ENCODE measurements at places on chromosomes 2 and 18.

DNA sequence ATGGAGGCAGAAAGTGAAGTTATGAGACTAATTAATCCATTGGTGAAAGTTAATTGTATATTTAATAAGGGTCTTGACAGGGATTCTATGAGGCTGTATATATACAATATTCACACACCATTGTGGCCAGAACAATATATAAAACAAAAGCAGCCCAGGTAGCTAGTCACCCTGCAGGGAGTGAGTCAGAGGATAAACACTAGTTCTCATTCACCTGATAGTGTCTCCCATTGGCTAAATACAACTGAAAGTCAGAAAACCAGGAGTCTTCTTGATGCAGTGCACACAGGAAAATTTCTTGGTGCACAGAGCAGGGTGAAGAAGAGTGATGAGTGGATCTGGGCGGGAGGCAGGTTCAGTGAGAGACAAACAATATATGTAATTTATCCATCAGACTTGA is 465.2 kb downstream of the ERBB4 start:
- no peak for DNase-seq

DNA sequence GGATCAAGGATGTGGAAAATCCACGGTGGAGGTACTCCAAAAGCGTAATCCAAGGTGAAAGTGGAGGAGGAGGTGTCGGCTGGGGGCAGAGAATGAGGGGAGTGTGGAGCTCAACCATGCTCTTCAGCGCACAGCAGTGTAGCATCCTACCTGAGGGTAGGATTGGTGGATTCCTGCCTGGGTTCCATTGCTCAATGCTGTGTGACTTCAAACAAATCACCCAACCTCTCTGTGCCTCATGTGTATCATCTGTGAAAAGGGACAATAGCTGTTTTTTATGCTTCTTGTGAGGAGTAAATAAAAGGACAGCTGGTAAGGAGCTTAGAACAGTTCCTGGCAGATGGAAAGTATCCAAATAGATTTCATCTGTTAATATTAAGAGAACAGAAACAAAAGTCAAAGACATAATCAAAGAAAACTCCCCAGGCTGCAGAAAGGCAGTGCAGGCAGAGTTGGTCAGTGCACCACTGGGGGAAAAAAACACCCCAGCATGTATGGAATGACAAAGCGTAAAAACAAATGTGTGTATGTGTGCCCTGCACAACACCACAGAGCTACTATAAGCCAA is 130.0 kb upstream of the HDAC4 start:
- no peak for DNase-seq

- DNase-seq: no peak
Observed at GRCh38 chr2:40208463-40208862, 243.4 kb downstream of the SLC8A1 start.

DNA sequence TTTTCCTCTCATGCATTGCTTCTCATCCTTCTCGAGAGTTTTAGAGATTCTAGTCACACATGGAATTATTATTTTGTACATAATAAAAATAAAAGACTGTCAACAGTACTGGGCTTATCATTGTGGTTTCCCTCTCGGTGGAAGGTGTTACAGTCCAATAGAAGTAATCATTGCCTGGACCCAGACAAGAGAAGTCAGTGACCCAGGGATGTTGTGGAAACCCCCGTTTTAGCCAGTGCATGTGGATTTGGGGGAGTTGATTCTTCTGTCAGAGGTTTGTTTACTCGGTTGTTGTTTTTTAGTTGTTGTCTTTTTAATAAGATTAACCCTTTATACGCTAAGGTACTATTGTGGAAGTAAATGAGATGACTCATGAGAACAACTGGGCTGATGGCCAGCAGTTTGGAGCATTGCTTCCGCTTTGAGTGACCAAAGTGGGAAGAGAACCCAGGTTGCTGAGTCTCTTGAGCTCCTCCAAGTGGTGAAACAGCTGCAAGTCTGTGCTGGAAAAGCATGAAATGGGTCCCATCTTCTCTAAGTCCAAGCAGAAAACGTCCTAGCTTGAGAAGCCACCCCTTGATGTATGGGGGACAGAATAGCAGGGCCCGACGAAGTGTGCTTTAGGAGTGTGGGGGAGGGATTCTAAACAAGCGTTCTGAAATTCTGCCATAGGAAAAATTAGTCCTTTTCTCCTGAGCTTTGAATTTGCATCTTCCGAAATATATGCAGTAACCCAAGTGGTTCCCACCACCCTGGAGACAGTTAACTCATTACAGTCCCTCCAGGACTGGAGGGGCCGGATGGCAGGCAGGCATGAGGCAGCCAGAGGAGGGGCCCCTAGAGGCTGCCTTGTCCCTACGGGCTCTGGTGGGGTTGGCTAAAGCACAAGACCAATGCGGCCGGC is 61.8 kb upstream of the GPR45 start:
- peak; percentile 85 for DNase-seq

DNA sequence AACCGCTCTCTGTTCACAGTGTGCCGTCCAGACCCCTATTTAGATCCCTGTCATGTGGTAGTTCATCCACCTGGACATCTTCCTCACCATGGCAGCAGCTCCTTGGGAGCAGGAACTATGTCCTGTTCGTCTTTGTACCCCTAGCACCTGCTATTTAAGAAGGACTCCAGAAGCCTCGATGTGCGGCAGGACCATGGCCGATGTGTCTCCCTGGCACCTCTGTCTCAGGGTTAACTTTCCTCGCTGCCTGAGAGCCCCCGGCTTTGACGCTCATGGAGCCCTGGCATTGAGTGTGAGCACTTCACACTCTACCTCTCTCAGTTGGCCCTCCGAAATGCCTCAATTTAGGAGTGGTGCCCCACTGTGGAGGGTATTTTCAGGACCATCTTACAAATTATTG is 152.0 kb downstream of the FAM210A start:
- DNase-seq: no peak

DNA sequence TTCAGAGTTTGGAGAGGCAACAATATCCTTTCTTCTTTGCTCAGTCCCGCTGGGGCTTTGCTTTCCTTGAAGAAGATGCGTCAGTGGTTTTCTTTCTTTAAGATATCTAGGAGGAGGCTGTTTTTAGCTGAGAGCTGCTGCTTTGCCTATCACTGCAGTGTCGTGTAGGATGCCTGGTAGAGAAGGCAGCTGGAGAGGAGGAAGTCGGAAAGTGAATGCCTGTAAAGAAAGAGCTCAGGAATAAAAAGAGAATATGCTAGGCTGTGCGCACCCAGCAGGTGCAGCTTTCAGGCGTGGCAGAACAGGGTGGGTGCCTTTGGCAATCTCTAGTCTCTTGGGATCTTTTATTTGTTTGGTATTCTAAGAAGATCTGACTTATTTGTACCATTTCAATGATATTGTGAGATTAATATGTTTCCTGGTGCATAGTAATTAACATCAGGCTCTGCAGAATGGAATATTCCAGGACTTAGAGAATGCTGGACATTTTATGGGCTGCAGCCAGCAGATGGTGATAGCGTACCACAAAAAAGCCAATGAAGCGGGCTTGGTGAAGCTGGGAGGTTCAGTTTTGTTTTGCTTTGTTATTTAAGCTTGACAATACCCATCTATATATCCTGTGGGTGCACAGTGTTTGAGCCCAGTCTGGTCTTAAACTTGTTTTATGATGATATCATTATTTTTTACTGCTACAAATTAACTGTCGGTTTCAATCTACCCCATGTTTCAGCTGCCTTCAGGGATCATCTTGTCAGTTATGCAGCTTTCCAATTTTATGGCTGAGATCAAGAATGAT is 34.9 kb downstream of the CAVIN2 start:
- peak; percentile 70 for DNase-seq

DNA sequence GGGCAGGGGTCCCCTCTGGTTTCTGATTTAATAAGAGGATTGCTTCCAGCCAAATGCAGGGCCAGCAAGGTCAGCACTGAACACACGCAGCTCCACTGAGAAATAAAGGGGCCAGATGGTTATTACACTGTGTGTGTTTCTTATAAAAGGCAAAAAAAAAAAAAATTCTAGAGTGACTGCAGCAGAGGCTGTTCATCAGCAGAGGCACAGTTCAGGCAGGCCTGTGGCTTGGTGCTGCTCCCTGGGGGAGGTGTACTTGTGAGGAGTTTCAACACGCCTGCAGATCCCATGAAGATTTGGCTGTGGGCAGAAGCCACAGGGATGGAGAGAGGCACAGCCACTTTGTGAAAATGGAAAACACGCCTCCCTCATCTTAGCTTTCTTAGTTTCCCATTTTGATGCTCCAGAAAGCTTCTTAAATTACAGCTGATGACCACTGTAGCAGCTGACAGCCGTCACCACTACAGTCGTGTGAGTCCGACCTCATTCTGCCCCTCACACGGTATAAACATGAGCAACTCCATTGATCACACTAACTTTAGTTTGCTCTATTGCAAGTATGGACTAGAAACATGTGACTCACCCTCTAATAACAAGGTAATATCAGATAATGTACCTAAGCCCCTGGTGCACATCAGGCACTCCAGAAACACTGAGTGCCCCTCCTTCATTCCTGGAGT is 726.5 kb upstream of the RAB6C start:
- DNase-seq: no peak

GRCh38 chr2:104091894-104092293 is 762.0 kb upstream of the POU3F3 start:
- DNase-seq: no peak

DNA sequence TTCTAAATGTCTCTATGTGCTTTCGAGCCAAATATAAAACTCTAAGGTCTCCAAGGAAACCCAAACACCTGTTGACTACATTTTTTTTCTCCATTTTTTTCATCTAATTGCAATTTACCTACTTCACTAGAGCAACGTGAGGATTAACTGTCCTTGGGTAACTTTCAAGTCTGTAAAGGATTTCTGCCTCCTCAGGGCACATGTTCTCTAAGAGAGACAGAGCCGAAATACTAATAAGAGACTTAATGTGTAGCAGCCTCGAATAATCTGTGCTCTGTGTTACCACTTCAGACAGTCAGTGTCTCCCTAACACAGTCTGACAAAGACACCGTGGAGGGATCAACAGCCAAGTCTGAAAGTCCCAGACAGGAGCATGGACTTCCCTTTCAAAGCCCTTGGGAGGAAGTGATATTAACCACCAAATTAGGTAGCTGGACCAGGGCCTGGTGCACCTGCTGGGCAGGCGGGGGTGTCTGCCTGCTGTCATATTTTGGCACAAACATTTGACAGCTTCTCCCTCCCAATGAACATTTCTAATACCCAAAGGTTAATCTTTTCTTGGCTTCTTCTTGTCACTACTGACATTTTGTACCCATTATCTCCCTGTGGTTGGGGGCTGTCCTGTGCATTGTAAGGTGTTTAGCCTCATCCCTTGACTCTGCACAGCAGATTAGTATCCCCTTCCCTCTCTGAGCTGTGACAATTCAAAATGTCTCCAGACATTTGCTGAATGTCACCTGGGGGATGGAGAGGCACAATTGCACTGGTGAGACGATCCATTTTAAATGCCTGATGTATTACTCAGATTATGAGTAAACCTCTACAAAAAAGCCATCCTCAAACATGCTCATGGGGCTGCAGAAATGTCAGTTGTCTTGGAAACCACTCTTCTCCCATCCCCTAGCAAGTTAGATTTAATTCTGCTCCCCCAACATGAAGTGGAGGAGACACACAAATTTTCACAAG is 45.7 kb upstream of the LYPD1 start:
- DNase-seq: no peak

DNA sequence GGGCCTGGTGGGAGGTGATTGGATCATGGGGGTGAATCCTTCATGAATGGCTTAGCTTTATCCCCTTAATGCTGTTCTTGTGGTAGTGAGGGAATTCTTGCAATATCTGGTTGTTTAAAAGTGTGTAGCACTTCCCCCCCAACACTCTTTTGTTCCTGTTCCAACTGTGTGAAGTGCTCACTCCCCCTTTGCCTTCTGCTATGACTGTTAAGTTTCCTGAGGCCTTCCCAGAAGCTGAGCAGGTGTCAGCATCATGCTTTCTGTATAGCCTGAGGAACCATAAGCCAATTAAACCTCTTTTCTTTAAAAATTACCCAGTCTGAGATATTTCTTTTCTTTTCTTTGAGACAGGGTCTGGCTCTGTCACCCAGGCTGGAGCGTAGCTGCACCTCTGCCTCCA is 139.4 kb downstream of the RNF152 start:
- DNase-seq: no peak

- DNase-seq: peak; percentile 63
Observed at GRCh38 chr18:25298853-25299274, 53.1 kb downstream of the ZNF521 start.

DNA sequence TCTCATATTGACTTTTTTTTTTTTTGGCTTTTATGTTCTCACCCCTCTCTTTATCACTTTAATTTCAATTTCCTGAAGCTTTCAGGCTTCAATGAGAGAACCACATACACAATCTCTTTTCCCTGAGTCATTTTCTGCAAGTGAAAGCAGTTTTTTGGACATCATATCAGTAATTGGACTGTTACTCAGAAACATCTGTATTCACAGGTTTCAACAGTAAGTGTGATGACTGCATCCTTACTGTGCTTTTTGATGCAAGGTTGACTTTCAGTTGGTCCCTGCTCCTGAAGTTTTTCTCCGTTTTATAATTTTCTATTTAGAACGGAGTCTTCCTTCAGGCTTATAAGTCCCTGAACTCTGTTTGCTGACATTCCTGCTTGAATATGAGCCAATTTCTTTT is 70.5 kb upstream of the CCBE1 start:
- no peak for DNase-seq

DNA sequence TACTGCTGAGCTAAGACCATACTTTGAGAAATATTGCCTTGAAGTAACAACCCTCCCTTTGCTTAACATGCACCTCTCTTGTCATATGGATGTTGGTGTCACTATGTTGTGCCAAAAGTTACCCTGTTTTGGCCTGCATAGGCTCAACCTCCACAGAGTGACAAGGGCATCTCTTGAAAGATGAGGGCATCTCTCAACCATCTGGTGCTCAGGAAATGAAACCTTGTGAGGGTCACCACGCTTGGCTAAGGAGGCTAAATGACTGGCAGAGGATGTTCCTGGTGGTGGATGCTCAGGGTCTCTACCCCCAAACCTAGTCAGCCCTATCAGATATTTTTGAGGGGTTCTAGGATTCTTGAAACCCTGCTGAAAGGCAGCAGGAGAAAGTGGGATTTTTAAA is 2.3 kb downstream of the LHCGR start:
- no peak for DNase-seq

DNA sequence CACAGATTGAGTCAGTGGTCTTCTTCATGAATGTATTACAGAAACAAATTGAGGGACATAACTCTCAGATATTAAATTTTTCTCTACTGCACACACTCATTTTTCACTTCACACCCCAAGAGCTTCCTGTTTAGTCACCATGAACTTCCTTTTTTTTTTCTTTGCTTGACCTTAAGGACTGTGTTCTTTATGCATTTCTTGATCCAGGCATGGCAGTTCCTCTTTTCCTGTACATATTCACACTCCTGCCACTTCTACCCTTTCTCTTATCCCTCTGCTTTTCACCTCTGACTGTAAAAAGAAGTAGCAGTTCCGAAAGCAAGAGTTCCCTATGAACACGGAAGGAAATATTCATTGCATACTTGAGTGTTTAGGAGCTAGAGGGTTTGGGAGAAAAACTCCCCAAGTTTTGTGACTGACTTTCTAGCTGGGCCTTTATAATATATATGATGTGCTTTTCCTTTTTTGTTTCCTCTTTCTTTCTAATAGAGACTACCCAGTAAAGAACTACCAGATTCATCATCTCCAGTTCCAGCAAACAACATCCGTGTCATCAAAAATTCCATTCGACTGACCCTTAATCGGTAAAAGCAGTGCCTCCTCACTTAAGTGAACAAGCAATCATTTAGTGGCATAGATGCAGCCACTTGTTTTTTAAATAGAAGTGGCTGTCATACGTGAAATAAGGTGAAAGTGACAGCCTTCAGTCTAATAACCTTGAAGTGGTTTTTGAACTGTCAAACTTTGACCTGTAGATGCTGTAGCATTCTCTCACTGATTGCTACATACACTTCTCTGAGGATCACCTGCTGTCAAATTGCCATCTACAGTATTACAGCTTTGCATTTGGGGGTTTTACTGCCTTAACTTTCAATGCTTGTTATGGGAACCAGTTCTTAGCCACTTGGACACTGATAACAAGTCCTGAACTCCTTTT is 40.8 kb downstream of the PAPOLG start:
- peak; percentile 64 for DNase-seq
